Keratinocyte (primary cell): ENCODE measurements at places on chromosomes 1 and 21. TPM values are rescaled to one million over a fixed set of nuclear protein-coding genes. Genes with fewer than 3 reads are reported as not detected.
A peak's percentile ranks its signal among the peaks of the same experiment; 100 is the strongest.

DNA sequence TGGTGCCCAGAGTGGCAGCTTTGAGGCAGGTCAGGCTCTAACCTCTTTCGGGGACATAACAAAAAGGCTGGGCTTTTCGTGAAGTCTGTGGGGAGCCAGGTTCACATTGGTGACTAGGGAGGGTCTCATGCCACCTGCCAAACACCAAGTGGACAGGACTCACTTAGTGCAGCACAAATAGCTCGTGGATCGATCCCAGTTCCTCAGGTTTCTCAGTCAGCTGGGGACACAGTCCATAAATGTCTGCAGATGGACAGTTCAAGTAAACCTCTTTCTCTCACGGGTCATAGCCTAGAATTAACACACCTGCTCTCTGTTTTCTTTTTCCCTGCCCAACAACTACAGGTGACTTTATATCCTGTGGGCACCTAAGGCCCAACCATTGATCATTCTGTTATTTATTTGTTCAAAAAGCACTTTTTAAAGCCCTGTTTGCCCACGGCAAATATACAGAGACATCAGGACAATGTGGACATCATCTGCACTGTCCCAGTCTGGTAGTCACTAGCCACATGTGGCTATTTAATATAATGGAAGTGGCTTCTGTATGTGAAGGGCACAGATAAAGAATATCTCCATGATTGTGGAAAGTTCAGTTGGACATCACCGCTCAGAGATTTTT lies 53.5 kb downstream of the CAPN2 start:
- no peaks in the 10 kb centered on the region for H3K27me3 ChIP-seq
- H3K36me3 ChIP-seq = peaks cover 54% of the 10 kb centered on the region
- no peak overlapping the region for H3K4me3 ChIP-seq
- no peak for DNase-seq
- H3K27ac ChIP-seq = no peak overlapping the region

GRCh38 chr1:230354005-230354404 lies 72.1 kb downstream of the PGBD5 start:
- H3K4me1 ChIP-seq = peaks cover 3% of the 10 kb centered on the region
- H3K27me3 ChIP-seq = peaks cover 19% of the 10 kb centered on the region
- H3K4me3 ChIP-seq = no peak overlapping the region
- H3K36me3 ChIP-seq = no peaks in the 10 kb centered on the region
- no peak overlapping the region for H3K27ac ChIP-seq

DNA sequence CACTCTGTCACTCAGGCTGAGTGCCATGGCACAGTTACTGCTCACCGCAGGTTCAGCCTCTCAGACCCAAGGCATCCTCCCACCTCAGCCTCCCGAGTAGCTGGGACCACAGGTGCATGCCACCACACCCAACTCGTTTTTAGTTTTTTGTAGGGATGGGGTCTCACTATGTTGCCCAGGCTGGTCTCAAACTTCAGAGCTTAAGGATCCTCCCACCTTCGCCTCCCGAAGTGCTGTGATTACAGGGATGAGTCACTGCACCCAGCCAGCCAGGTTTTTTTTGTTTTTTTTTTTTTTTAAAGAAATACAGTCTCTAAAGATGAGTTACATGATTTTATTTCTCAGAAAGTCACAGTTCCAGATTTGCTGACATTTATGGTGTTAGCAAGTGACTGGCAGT lies 29.0 kb downstream of the BACE2 start:
- DNase-seq = no peak
- H3K27ac ChIP-seq = no peak overlapping the region
- peaks cover 3% of the 10 kb centered on the region for H3K36me3 ChIP-seq
- H3K4me1 ChIP-seq = peaks cover 6% of the 10 kb centered on the region
- H3K27me3 ChIP-seq = no peaks in the 10 kb centered on the region

DNA sequence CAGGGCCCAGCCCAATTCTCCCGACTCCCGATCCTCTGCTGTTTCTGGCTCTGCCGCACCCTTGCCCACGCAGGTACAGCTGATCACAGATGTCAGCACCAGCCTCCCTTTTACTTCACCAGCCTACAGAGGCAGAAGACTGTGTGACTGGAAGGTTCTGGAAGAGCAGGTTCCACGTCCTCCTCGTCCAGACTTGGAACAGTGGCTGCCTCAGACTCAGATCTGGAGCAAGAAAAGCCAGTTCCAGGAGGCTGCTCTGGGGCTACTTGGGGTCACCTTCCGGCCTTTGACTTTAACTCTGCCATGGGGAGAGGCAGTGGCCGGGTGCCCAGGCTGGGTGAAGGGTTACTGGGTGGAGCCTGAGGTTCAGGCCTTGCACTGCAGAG lies 16.1 kb upstream of the KLHDC7A start:
- no peak overlapping the region for H3K4me3 ChIP-seq
- no peak for DNase-seq
- no peaks in the 10 kb centered on the region for H3K27me3 ChIP-seq
- H3K27ac ChIP-seq = no peak overlapping the region
- no peaks in the 10 kb centered on the region for H3K4me1 ChIP-seq

DNA sequence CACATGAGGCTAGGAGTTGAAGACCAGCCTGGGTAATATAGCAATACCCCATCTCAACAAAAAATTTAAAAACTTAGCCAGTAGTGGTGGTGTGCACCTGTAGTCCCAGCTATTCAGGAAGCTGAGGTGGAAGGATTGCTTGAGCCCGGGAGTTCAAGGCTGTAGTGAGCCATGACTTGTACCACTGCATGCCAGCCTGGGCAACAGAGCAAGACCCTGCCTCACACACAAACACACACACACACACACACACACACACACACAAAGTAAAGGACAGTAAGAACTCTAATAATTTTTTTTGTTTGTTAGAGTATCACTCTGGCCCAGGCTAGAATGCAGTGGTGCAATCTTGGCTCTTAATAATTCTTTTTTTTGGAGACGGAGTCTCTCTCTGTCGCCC lies 138.0 kb upstream of the SOD1 start:
- H3K4me1 ChIP-seq = peaks cover 2% of the 10 kb centered on the region
- H3K4me3 ChIP-seq = no peak overlapping the region
- no peaks in the 10 kb centered on the region for H3K36me3 ChIP-seq

GRCh38 chr1:200437556-200438203 lies 27.8 kb upstream of the ZNF281 start:
- H3K36me3 ChIP-seq = no peaks in the 10 kb centered on the region
- no peak overlapping the region for H3K4me3 ChIP-seq
- no peaks in the 10 kb centered on the region for H3K27me3 ChIP-seq
- H3K4me1 ChIP-seq = peaks cover 12% of the 10 kb centered on the region
- no peak overlapping the region for H3K27ac ChIP-seq
- no peak for DNase-seq

- no peak overlapping the region for H3K4me3 ChIP-seq
- no peaks in the 10 kb centered on the region for H3K36me3 ChIP-seq
- H3K27me3 ChIP-seq = no peaks in the 10 kb centered on the region
Observed at GRCh38 chr1:113551728-113552127, 161.4 kb downstream of the MAGI3 start.

DNA sequence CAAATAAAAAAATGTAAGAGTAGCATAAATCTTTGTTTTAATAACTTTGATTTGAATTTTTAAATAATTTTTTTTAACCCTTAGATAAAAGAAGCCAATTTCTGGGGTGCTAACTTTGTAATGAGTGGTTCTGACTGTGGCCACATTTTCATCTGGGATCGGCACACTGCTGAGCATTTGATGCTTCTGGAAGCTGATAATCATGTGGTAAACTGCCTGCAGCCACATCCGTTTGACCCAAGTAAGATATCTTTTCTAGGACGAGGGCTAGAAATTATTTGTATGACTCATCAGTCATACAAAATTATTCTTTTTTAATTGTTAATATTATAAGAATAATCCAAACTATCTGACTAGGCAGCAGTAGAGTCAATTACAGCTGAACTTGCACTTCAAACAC lies 71.2 kb downstream of the GPR161 start:
- H3K4me1 ChIP-seq = no peaks in the 10 kb centered on the region
- H3K27ac ChIP-seq = no peak overlapping the region
- DNase-seq = no peak
- H3K27me3 ChIP-seq = no peaks in the 10 kb centered on the region
- no peaks in the 10 kb centered on the region for H3K36me3 ChIP-seq

DNA sequence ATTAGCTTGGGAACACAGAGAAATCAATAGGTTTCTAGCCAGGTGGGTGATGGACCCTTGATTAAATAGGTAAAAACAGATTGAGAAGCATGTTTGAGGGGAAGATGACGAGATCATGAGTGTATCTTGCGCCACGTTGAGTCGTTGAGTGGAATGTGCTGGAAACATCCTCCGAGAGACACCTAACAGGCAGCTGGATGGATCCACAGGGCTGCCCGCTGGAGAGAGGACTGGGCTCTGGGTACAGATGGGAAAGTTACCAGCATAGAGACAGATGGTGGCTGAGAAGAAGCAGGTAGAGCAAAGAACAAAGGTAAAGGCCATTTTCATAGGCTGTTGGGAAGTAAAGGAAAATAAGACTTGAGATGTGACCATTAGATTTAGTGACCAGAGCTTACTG lies 15.6 kb downstream of the BATF3 start:
- no peak overlapping the region for H3K27ac ChIP-seq
- no peaks in the 10 kb centered on the region for H3K4me1 ChIP-seq
- no peaks in the 10 kb centered on the region for H3K36me3 ChIP-seq
- H3K27me3 ChIP-seq = peaks cover 23% of the 10 kb centered on the region

DNA sequence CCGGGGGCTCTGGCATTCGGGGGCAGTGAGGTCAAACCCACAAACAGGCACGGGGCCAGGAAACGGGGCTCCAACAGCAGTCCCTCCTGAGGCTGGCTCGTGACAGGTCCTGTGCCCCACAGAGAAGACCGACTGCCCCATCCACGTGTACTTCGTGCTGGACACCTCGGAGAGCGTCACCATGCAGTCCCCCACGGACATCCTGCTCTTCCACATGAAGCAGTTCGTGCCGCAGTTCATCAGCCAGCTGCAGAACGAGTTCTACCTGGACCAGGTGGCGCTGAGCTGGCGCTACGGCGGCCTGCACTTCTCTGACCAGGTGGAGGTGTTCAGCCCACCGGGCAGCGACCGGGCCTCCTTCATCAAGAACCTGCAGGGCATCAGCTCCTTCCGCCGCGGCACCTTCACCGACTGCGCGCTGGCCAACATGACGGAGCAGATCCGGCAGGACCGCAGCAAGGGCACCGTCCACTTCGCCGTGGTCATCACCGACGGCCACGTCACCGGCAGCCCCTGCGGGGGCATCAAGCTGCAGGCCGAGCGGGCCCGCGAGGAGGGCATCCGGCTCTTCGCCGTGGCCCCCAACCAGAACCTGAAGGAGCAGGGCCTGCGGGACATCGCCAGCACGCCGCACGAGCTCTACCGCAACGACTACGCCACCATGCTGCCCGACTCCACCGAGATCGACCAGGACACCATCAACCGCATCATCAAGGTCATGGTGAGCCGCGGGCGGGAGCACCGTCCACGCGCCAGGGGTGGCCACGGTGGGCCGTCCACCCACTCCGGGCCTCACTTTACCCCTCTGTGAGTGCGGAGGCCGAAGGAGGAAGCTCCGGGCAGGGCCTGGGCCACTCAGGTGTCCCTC lies 14.2 kb downstream of the COL6A2 start:
- H3K27ac ChIP-seq = no peak overlapping the region
- H3K4me1 ChIP-seq = no peaks in the 10 kb centered on the region
- no peak for DNase-seq
- no peaks in the 10 kb centered on the region for H3K27me3 ChIP-seq
- H3K36me3 ChIP-seq = no peaks in the 10 kb centered on the region
- H3K4me3 ChIP-seq = no peak overlapping the region

DNA sequence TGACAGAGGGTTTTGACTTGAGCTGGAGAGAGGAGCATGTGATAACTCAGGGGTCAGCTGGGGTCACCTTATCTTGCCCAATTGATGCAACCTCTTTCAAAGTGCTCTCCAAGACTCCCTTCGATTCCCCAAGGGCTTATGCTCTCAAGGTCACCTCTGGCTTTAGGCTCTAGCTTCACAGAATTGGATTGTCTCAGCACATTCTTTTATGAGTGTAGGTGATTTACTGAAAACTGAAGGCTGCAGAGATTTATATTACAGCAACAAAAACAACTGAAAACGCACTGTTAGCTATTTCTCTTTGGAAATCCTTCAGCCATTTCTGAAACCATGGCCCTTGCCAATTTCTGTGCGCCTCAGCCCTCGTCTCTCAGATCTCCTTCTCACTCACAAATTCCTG lies 34.5 kb upstream of the MAP1LC3C start:
- no peaks in the 10 kb centered on the region for H3K27me3 ChIP-seq
- no peaks in the 10 kb centered on the region for H3K36me3 ChIP-seq
- H3K4me3 ChIP-seq = no peak overlapping the region
- no peak overlapping the region for H3K27ac ChIP-seq
- DNase-seq = no peak

GRCh38 chr1:18072066-18072465 lies 35.5 kb upstream of the IGSF21 start:
- H3K36me3 ChIP-seq = no peaks in the 10 kb centered on the region
- H3K4me3 ChIP-seq = no peak overlapping the region
- no peak for DNase-seq
- H3K27ac ChIP-seq = no peak overlapping the region
- no peaks in the 10 kb centered on the region for H3K4me1 ChIP-seq

GRCh38 chr1:22414244-22414751 lies 37.4 kb upstream of the ZBTB40 start:
- no peak overlapping the region for H3K4me3 ChIP-seq
- no peak for DNase-seq
- peaks cover 3% of the 10 kb centered on the region for H3K27me3 ChIP-seq
- no peak overlapping the region for H3K27ac ChIP-seq
- H3K36me3 ChIP-seq = no peaks in the 10 kb centered on the region
- no peaks in the 10 kb centered on the region for H3K4me1 ChIP-seq

DNA sequence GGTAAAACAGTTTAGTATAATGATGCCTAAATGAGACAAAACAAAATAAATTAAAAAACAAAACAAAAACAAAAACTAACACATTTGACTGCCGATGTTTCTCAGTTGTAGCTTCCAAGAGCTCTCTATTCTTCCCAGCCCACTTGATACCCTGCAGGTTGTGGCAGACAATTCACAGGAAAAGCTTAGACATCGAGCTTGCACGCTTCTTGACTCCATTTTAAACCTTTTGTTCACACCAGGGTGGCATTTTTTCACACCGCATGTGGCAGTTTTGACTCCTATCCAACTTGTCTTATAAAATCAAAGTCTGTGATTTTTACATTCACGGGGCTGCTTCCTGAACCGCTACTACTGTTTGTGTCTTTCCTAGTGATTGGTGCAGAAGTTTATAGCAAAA lies 575.9 kb downstream of the USP25 start:
- no peaks in the 10 kb centered on the region for H3K4me1 ChIP-seq
- no peak for DNase-seq
- no peak overlapping the region for H3K4me3 ChIP-seq
- H3K27me3 ChIP-seq = no peaks in the 10 kb centered on the region
- H3K27ac ChIP-seq = no peak overlapping the region

GRCh38 chr1:110487726-110488125 lies 31.2 kb downstream of the KCNA10 start:
- H3K27ac ChIP-seq = peak overlapping the region; percentile 20
- DNase-seq = no peak
- H3K27me3 ChIP-seq = peaks cover 5% of the 10 kb centered on the region

Gene MYOC
- not detected in 3 replicates for polyA plus RNA-seq

Gene VHLL
- 0.22 TPM in 1 of 3 replicates, not detected in the others for polyA plus RNA-seq
